Transverse colon (tissue), 4 donors: ENCODE measurements at places on chromosomes 5 and 9. TPM values are rescaled to one million over a fixed set of nuclear protein-coding genes. Genes with fewer than 3 reads are reported as not detected.

MSANTD3 gene
- 26.3 TPM for total RNA-seq

DNA sequence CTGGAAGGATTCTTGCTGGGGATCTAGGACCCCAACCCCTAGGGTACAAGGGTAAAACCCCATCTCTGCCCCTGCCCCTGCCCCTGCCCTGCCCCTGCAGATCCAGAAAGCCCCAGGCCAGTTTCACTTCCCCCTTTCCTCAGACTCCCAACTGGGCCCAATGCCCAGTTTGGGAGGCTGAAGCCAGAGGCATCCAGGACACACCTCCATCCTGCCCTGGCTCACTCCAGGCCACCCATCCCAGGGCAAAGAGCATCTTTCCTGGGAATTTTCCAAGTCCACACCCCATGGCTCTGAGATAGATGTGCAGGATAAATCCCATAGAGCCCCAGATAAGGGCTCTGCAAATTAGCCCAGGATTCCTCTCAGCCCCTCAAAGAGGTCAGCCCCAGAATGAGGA, 17.4 kb downstream of the CNTFR start:
- DNase-seq = peak; percentile 81

GRCh38 chr5:95870105-95870672, 47.7 kb upstream of the GLRX start:
- DNase-seq = no peak

GRCh38 chr5:34625246-34625645, 30.9 kb upstream of the RAI14 start:
- no peak for DNase-seq

SCGB3A2 gene
- not detected for total RNA-seq

ACSL6 gene
- total RNA-seq = not detected

GRCh38 chr5:67960939-67961338, 254.6 kb upstream of the PIK3R1 start:
- DNase-seq = no peak

ZDHHC11 gene
- 1.2 TPM for total RNA-seq

GRCh38 chr5:3913279-3913678, 317.6 kb downstream of the IRX1 start:
- no peak for DNase-seq

MTX3 gene
- total RNA-seq = 7.0 TPM
